ENCODE measurements at places on chromosomes 7 and 10.

DNA sequence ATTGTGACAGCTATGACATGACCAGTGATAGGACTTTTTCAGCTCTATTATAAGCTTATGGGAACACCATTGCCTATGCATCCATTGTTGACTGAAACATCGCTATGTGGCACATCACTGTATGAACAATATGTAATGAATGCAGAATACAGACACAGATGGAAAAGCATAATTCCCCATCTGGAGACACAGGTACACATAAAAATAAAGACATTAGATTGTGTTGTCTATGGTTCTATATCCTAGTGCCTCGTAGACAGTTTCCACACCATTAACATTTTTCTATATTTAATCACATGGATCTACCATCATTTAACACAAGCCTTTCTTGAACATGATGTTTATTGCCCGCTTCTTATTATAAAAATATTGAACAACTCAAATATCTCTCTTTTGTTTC is 96.3 kb upstream of the STK17A start:
- DNase-seq = no peak

- no peak for DNase-seq
Measured at GRCh38 chr7:27177795-27178320, 3.7 kb upstream of the HOXA10 start.

DNA sequence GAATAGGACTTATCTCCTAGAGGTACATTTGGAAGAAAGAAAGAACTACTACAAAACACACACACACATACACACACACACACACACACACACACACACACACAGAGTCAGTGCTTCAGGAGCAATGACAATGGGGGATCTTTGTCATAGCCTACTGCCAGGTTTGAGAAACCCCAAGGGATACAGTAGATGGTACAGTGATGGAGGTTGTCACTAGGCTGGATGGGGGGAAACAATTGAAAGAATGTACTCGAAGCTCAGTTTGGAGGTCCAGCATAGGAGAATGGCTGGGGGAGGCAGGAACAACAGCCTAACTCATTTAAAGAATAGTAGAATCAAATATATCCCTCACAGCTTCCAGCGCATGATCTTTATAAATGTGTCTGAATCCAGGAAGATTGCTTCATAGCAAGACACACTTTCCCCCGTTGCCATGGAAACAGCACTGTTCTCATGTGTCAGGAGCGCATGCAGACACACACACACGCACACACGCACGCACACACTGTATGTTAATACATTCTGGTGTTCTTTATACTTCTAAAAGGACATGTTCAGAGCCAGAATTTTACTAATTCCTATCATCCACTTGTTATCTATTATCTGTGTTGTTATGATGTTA is 32.6 kb upstream of the ZNRF2 start:
- DNase-seq = no peak

DNA sequence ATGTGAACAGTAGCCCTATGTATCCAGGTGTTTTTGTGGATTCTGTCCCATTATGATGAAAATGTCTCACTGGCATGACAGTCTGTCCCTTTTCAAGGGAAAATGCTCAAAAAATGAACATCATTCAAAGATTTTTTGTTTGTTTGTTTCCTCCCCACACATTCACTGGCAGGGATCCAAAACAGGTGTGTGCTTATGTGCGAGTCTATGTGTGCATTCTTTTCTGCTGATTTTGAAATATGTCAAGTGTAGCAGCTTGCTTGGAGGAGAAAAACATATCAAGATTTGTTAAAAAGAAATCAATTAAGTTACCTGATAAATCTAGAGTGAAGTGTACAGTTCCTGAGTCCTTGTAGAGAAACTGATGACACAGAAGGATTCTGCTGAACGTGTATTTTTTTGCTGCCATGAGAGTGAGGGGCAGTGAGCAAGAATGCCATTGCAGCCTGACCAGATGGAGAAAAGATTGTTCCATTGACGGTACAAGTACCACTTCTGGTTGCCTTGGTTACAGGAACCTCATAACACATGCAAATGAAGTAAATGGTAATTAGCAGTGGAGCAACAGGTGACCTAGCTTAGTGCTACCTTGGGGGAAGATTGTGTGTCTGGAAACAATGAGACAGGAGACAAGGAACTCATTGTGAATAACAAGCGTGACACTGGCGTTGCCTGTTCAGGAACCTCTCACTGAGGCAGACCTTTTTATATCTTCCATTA is 277.4 kb upstream of the PHYHIPL start:
- no peak for DNase-seq

- DNase-seq = no peak
Measured at GRCh38 chr7:121515229-121515628, 119.1 kb upstream of the FAM3C start.

DNA sequence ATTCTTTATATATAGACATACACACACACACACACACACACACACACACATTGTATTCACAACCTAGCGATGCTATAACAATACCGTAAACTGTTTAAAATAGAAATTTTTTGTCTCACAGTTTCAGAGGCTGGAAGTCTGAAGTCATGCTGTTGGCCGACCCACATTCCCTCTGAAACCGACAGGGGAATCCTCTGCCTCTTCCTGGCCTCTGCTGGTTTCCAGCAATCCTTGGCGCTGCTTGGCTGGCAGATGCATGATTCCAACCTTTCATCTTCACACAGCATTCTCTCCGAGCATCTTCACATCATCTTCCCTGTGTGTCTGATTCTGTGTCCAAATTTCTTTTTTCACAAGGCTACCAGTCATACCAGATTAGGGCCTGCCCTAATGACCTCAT is 94.8 kb downstream of the CCDC71L start:
- DNase-seq = no peak

- DNase-seq = no peak
Measured at GRCh38 chr10:9305018-9305655, 1250.6 kb downstream of the GATA3 start.

DNA sequence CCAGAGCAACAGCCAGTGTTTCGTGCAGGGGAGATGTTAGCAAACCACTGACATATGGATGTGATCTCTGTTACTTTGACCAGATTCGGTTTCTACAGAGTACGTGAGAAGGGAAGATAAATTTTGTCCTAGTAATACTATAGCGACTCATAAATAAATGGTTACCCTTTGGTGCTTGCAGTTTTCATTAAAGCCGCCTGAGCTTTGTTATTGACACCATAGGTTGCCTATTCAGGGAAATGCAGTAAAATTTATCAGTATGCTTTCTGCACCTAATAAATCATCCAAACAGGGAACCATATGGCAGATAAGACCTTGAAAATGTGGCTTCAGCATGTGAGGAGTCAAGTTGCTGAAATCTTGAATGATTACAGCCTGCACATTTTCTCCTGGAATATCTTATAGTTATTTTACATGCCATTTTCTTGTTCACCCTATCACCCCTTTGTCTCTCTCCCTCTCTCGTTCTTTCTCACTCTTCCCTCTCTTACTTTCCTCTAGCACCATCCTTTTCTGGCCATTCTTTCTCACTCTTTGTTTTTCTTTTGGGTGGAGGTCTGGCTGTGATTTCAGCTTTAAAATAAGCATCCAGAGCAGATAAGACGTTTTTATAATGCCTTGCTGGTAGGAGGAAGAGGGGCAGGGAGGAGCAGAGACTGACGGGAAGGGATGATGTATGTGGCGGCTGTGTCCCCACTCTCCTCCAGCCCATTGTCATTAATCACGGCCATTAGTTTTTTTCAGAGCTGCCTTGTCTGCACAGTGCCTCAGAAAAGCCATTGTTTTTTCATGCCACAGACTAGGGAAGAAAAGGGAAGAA is 182.5 kb downstream of the LRMDA start:
- no peak for DNase-seq

- DNase-seq = no peak
Measured at GRCh38 chr10:130771491-130771946, 540.0 kb downstream of the TCERG1L start.

All from ovary (tissue), 10 donors.